ENCODE measurements at places on chromosomes 13 and 19.

GRCh38 chr13:54647275-54647674, 1618.7 kb downstream of the OLFM4 start:
- no peak for DNase-seq

GRCh38 chr13:41565846-41566245, 108.5 kb downstream of the RGCC start:
- DNase-seq: no peak

DNA sequence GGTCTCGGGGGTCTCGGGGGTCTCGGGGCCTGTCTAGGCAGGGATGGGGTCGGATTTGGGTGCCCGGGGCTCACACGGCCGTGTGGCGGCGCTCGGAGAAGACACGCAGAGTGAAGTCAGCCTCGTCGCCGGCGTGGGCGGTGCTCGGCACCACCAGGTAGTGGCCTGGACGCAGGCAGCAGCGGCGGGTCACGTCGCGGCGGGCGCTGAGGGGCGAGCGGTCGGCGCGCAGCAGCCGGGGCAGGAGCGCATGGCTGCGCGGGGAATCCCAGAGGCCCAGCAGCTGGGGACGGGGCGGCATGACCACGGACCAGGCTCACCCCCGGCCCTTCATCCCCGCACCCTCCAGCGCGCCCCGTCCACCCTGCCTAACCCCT, 8.2 kb downstream of the CAPN12 start:
- DNase-seq: peak; percentile 6

GRCh38 chr19:57558525-57558924, 1.1 kb downstream of the ZNF550 start:
- DNase-seq: no peak
